CD4-positive, alpha-beta T cell (primary cell): ENCODE measurements at places on chromosomes 3 and 15.

- no peak for DNase-seq
Measured at GRCh38 chr3:116140100-116140689, 305.1 kb downstream of the LSAMP start.

GRCh38 chr15:26773917-26774316 lies 1.1 kb upstream of the GABRB3 start:
- no peak for DNase-seq

DNA sequence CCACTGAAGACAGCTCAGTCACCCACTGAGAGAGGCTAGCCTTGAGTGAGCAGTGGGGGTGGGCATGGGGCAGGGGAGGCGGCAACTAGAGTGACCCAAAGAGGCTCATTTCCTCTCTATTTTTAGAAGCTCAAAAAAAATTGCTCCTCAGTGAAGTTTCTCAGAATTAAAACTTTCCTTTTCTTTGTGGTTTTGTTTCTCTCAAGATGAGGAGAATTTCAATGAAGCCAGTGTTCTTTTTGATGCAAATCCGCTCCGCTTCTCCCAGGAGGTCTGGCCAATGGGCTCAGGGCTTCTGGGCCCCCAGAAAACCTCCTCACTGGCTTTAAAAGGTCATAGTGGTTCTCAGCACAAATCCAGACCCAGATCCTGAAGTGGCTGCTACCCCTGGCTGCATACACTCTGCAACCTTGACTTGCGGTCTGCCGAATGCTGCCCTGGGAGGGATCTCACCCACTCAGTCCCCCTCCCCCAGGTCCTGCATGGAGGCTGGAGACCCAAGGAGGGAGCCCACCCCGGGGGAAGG lies at the start of gene ACSBG1:
TSS of gene ACSBG1 (minus strand) at position 51 of the 526 bp plus-strand sequence. CDS start 64 bp downstream, outside the sequence.
- no peak for DNase-seq

GRCh38 chr3:134640872-134641470 lies 9.9 kb downstream of the KY start:
- no peak for DNase-seq

- no peak for DNase-seq
Measured at GRCh38 chr3:126573492-126574117, 14.9 kb upstream of the C3orf22 start.

DNA sequence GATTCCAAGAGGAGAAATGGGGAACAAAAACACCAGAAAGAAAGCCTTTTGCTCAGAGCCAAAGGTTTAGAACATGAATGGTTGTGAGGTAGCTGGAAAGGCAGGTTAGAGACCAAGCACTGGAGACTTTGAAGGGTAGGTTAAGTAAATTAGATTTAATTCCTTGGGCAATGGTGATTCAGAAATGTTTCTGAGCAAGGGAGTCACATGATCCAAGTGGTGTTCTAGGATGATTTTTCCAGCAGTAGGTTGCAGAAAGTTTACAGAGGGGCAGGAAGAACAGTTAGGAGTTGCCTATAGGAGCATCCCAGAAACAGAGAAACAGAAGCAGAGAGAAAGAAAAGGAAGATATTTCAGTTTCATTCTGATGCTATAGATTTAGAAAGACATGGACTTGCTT lies 139.8 kb downstream of the WDR76 start:
- DNase-seq, result no peak

DNA sequence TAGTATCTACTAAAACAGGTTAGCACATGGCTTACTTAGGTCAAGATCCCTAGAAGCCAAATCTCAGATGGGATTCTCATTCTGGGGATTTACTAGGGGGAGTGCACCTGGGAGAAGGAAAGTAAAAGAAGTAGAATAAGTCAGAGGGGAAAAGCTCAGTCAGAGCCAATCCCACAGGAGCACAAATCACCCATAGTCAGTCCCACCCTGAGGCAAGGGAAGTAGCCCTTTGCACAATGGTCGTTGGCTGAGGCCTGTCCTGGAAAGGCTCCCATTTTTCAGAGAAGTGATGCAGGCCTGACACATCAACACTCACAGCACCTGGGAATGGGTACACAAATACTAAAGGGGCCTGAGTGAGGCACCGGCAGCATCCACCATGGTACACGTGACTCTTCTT lies 39.8 kb downstream of the SST start:
- DNase-seq, result no peak

- no peak for DNase-seq
Measured at GRCh38 chr15:68778876-68779275, 41.8 kb downstream of the ANP32A start.

- no peak for DNase-seq
Measured at GRCh38 chr3:100754563-100755334, 45.5 kb downstream of the TFG start.

DNA sequence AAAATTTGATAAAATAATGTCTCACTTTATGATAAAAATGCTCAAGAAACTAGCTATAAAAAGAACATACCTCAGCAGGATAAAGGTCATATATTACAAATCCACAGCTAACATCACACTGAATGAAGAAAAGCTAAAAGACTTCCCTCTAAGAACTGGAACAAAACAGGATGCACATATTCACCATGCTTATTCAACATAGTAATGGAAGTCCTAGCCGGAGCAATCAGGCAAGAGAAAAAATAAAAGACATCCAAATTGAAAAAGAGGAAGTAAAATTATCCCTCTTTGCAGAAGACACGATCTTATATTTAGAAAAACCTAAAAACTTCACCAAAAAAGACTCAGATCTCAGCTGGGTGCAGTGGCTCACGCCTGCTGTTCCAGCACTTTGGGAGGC lies 34.0 kb downstream of the SENP7 start:
- DNase-seq, result no peak

- DNase-seq, result no peak
Measured at GRCh38 chr3:114451051-114451451, 157.2 kb downstream of the TIGIT start.

DNA sequence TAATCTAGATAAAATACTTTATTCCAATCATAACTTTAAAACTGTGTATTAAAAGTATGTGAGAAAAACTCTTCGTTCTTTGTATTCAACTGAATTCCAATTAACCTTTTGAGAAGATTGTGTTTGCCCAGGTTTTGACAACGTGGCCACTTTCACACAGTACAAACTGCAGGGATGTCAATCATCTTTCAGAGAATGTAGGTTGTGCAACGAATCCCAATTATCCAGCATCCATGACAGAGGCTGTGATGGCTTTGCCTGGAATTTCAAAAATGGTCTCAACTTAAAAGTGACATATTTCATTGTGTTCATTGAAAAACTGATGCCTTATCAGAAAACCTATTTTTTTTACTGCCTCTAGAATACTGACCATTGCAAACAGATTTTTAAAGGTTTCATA lies 615.1 kb upstream of the KCNMB2 start:
- DNase-seq, result no peak

GRCh38 chr3:57755741-57756527 lies at the start of gene SLMAP:
SLMAP (plus strand) TSS chr3:57756309; CDS start chr3:57757652, 1,343 bp downstream.
- peak; percentile 93 for DNase-seq

- no peak for DNase-seq
Measured at GRCh38 chr3:181457190-181457589, 254.5 kb upstream of the SOX2 start.

DNA sequence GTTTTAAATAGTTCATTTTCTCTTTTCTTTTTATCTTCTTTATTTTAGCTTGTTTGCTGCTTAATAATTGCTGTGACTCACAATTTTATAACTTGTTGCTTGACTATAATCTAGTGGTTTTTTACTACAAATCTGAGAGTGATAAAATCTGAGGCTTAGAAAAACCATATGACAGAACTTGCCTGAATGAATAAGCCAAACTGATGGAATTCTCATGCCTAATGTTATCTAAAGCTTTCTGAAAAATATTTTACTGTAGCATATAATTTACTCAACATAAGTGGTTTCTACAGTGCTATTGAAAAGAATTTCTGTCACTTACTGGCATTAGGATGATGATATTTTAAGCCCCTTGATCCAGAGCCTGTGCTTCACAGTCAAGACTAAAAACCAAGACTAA lies 175.1 kb downstream of the VGLL3 start:
- no peak for DNase-seq

DNA sequence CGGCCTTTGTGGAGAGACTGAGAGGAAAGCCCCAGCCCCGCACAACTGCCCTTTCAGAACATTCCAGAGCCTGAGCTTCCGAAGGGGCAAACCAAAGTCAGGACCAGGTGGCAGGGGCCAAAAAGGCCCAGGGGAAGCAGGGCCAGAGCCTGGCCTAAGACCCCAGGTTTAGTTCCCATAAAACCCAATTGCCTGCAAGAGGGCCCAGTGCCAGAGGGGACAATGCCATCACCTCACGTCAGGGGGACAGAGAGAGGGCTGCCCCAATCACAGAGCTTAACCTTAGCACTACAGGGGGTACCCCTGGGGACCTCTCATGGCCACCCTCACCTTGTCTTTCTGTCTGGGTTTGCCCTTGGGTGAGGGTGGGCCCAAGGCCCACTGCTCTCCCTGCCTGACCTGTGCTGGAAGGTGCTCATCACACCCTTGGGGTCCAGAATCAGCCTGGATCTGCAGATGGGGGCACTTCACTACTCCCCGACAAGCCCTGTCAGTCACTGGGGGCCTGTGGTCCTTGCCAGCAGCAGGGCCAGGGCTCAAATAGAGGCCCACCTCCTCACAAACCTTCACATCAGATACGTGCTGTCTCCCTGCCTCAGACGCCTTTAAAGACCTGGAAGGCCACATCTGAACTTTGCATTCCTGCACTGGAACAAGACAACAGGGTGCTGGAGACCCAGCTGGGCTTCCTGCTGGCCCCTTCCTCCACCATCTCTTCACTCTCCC lies 3.8 kb downstream of the CALML4 start:
- no peak for DNase-seq

- DNase-seq, result no peak
Measured at GRCh38 chr3:142968319-142969025, 5.0 kb upstream of the PAQR9 start.

- DNase-seq, result peak; percentile 61
Measured at GRCh38 chr3:53044711-53045517, 959 bp downstream of the SFMBT1 start.

- no peak for DNase-seq
Measured at GRCh38 chr3:134357914-134358811, 16.1 kb downstream of the AMOTL2 start.

GRCh38 chr3:40624189-40624769 lies 99.5 kb downstream of the ZNF621 start:
- no peak for DNase-seq

DNA sequence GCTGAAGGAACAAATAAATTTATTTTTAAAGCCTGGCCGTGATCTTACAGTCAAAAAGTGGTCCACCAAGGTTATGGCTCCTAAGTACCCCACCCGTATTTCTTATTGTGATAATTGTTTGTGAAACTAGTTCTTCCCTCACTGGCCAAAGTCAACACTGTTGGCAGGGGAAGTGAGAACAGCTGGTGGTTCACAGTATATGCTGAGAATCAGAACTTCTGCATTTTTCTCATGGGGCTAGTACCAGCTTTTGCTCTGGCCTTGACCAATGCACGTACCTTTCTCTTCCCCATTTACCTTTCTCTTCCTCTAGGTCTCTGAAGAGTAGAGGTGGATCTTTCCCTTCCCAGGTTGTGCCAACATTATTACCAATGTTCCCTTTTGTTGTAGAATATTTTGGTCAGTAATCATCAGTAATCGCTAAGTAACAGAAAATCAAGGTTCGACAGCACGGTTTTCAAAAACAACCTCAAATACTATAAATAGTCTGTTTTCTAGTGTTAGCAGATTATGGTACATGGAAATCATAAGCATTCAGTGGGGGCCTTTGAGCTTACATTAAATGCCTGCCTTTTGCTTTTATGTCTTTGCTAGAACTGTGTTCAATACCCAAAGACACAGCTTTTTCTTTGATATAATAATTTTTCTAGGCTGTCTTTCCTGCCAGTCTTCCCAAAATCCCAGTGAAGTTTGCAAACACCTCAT lies 268.0 kb downstream of the LPP start:
- DNase-seq, result no peak

DNA sequence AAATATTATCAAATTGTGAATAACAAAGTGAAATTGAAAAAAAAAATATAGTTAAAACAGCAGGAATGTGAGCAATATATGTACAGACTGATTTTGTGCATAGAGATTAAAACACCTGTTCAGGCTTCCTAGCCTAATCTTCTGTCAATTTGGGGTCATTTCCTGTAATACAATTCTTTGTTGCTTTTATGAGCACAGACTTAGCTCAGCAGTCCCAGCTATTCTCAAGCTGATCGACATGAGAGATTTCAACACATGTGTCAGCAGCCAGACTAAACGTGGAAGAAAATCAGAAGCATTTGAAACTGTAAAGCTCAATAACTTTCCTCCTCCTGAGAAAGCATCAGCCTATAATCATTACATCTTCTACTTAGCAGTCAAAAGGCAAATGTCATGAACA lies 1.6 kb upstream of the FHIT start:
- no peak for DNase-seq

DNA sequence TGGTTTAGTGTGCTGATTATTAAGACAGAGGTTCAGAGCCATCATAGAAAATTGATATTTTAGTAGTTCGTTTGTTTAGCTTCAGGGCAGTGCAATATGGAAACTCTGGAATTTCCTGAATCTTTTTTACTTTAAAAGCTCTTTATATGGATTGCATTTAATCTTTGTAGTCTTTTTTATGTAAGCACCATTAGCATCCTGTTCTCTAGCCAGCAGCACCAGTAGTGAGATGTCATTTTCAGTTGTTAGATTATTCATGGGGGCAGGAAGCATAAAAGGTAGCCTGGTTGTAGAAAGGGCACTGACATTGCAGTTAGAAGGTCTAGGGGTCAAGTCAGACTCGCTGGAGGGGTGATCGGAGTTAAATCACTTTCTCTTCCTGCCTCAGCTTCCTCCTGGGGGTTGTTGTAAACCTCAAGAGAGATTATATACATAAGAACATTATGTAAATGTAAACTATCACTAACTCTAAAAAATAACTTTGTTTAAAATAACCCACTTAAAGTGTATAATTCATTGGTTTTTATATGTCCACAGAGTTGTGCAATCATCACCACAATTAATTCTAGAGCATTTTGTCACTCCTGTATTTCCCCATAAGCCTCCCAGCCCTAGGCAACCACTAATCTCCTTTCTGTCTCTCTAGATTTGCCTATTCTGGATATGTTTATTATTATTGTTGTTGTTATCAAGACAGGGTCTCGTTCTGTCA lies 31.4 kb upstream of the ITPKA start:
- no peak for DNase-seq

GRCh38 chr15:57375827-57376695 lies at the start of gene CGNL1:
CGNL1 (plus strand) TSS chr15:57376505; CDS start chr15:57438000, 61,495 bp downstream.
- DNase-seq, result no peak

- DNase-seq, result no peak
Measured at GRCh38 chr15:26451995-26452394, 320.9 kb downstream of the GABRB3 start.

- no peak for DNase-seq
Measured at GRCh38 chr3:167469381-167469780, 4.5 kb downstream of the SERPINI2 start.
